ENCODE measurements at places on chromosomes 6 and 20. TPM values are rescaled to one million over a fixed set of nuclear protein-coding genes. Genes with fewer than 3 reads are reported as not detected.

Gene EPPIN
- not detected for total RNA-seq

Gene SNPH
- total RNA-seq: 9.4 TPM

Gene TFAP2D
- total RNA-seq: not detected

Gene EBF4
- total RNA-seq: 2.0 TPM

Gene UST
- 0.43 TPM for total RNA-seq

Gene LY6G6F
- total RNA-seq: not detected

Gene RIPOR3
- not detected for total RNA-seq

Gene MRPL2
- total RNA-seq: 45.9 TPM

Gene GINS1
- 18.9 TPM for total RNA-seq

Gene NKAPL
- total RNA-seq: not detected

Gene BMP6
- not detected for total RNA-seq

Gene ASF1A
- total RNA-seq: 43.0 TPM

Gene TRIM31
- total RNA-seq: not detected

Gene PRDM13
- total RNA-seq: not detected

Gene RUNX2
- total RNA-seq: 3.8 TPM

Gene WFDC10B
- total RNA-seq: not detected

Gene SLC44A4
- total RNA-seq: not detected

Gene TUBB2B
- not detected for total RNA-seq

Gene SYNDIG1
- total RNA-seq: not detected

Gene C2
- total RNA-seq: 0.93 TPM

Gene MPIG6B
- total RNA-seq: 0.22 TPM

Gene CALHM5
- total RNA-seq: not detected

Gene GNMT
- total RNA-seq: 0.45 TPM

Gene VSTM2L
- total RNA-seq: not detected

Gene KIF3B
- 12.2 TPM for total RNA-seq

Gene PFDN4
- total RNA-seq: 26.6 TPM

Gene EXOC2
- 34.4 TPM for total RNA-seq

Gene POFUT1
- total RNA-seq: 20.1 TPM

Gene RAD21L1
- total RNA-seq: not detected

Gene DEFB124
- total RNA-seq: not detected

Gene CDSN
- total RNA-seq: not detected

Gene SSTR4
- total RNA-seq: not detected

Gene EYA4
- not detected for total RNA-seq

Gene STK4
- total RNA-seq: 195 TPM

Gene KHDC1L
- not detected for total RNA-seq

Gene FAM50B
- total RNA-seq: 11.0 TPM

Gene SLC17A3
- total RNA-seq: not detected

Gene RGL2
- 52.5 TPM for total RNA-seq

Gene RBL1
- 42.1 TPM for total RNA-seq

Gene ISM1
- total RNA-seq: 1.3 TPM

Gene RIPOR2
- total RNA-seq: 380 TPM

Gene FHL5
- total RNA-seq: not detected

Gene CHMP4B
- total RNA-seq: 96.5 TPM

Gene ULBP1
- 0.82 TPM for total RNA-seq

Gene RAET1G
- total RNA-seq: not detected
